Activated effector memory CD4-positive, alpha-beta T cell treated with Interleukin-2 at 50 U/mL for 16 hours (primary cell): ENCODE measurements at places on chromosomes 4 and X.

GRCh38 chrX:17546356-17546755 lies 171.4 kb downstream of the NHS start:
- DNase-seq = no peak

DNA sequence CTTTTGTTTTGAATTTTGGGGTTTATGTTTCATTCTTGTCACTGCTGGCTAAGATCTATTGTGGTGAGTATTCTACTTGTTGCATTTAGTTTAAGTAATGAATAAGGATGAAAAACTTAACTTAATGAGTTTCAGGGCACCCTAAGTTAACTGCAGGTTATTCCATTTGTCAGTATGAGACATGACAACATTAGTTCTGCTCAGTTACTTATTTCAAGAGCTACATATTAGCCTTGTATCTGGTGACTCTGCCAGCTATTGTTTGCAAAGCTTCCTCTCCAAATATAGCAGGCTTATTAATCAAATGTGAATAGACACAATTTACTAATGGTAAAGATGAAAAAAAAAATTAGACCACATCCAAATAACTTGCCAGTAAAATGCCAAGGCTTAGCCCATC lies 567.1 kb downstream of the IL15 start:
- no peak for DNase-seq

GRCh38 chr4:32824336-32824735 lies 2104.2 kb downstream of the PCDH7 start:
- no peak for DNase-seq

DNA sequence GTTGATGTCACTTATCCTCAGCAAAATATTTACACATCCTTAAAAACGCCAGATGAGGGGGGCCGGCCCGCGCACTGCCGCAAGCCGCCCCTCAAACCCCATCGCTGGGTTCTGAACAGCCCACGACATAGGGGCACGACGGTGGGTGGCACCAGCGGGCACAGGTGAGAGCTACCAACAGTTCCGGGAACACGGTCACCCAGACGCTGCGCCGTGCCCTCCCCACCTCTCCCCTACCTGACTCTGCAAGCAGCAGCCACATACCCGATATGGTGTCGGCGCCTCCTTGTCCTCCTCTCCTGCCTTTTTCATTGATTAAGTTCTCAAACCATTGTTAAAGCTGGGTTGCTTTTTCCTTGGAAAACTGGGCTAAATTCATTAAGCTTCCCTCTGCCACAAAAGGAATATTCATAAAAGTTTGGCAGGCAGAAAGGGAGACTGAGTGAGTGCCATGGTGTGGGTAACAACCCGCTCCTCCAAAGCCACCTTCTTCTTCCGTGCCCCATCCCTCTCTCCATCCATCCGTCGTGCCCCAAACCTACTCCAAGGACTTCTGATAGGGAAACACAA lies 1.4 kb downstream of the RAI2 start:
- DNase-seq = no peak

GRCh38 chr4:181477591-181477990 lies 765.6 kb upstream of the TENM3 start:
- no peak for DNase-seq

GRCh38 chr4:26319949-26320537 lies 771 bp upstream of the RBPJ start:
- DNase-seq = no peak

DNA sequence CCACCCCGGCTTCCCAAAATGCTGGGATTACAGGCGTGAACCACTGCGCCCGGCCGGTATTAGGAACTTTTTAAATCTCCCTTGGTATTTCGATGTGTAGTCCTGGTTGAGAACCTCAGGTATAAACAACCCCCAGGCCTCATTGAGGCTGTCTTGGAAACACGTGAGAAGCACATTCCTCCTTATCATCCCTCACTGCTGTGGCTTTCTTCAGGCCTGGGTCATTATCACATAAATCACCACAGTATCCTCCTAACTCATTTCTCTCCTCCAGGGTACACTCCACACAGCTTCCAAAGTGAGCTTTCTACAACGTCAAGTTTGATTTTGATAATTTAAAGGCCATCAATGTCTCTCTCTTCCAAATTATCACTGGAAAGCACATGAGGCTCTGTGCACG lies 198.2 kb downstream of the DCHS2 start:
- no peak for DNase-seq

GRCh38 chr4:110108960-110109359 lies 89.5 kb downstream of the ELOVL6 start:
- DNase-seq = no peak
